Kidney epithelial cell (primary cell): ENCODE measurements at places on chromosomes 2 and 18.

- DNase-seq: no peak
Measured at GRCh38 chr18:46408334-46408987, 248.6 kb downstream of the LOXHD1 start.

DNA sequence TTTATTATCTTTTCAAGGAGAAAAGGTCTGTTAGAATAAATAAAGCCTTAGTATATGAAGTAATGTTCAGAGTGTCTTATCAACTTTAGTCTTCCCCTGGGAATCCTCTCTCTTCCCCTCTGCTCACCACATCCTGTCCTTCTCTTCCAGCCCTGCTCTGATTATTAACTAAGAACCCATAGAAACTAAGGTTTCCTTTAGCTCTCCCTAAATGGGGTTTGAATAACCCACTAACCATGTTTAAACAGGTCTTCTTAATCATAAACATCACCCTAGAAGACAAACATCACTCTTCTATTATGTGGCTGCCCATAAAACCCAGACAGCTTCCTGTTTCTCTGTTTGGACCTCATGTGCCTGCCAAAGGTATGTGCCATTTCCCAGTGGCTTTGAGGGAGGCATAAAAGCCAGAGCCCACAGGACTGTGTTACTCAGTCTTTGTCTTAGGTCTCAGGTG, 50.1 kb downstream of the SLC14A1 start:
- DNase-seq: no peak

GRCh38 chr2:10048501-10049171, 5.3 kb downstream of the KLF11 start:
- DNase-seq: no peak

GRCh38 chr18:63440219-63440618, 17.9 kb upstream of the VPS4B start:
- peak; percentile 16 for DNase-seq

GRCh38 chr2:234098681-234099080, 48.2 kb downstream of the SPP2 start:
- DNase-seq: no peak

DNA sequence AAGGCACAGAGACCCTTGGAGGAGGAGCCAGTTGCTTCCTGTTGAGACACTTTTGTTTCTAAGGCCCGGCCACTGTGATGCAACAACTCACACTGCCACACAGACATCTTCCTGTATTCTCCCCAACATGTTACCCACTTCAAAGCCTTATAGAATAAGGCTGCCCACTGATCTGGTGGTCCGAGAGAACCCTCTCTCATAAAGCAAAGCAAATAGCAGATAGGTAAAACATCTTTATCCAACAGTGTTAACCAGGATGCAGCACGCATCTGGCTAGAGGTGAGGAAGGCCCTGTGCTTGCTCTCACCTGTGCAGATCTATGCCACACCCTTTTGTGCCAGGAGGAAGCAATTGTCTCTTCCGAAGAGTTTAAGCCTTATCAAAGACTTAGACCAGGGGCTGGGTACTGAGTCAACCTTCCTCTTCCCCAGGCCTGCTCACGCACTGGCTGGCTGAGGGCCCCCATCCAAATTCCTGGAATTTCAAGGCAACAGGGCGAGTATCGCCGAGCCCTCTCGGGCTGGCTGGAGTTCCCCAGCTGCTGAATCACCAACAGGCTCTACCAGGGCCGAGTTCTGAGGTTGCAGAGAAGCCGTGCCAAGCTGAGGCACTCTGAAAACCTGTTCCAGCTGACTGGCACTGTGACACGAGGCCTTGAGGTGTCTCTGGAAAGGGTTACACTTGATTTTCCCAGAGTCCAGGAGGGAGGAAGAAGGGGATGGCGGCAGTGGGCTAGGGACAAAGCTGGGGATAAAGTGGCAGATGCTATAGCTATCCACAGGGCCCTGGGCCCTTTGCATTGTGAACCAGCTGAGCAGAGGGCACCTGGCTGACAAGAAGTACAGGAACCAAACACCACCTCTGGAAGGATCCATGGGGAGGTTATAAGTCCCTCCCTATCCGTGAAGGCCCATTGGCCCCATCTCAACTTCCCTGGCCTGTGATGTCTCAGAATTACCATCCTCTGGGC, 29.3 kb downstream of the TGFA start:
- peak; percentile 88 for DNase-seq

- no peak for DNase-seq
Measured at GRCh38 chr18:32930695-32931301, 158.0 kb upstream of the KLHL14 start.

DNA sequence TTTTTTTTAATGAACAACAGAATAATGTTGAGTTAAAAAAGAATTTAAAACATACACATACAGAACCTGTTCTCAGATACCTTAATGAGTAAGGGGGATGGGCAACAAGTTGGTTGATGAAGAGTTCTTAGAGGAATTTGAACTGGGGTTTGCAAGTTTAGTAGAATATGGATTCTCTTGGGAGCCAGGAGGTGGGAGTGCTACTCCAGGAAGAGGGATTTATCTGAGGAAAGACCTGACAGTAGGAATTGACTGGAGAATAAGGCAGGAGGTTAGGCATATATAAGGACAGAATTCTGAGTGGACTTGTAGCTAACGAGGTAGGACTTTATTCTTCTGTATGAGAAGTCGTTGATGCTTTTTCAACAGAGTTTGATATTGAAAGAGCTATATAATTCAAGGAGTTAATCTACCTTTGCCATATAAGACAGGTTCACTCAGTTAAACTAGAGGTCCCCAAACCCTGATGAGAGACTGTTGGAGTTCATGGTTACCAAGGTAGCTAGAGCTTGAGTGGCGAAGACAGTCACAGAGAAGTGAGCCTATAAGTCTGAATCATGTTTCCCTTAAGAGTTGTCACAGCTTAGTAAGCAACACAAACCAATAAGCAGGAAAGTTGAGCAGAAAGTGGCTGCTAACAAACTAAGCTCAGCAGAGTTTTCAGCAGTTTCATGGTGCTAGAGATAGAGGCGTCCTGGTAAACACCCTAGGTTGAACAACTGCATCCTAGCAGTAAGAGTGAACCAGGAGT, 88.2 kb downstream of the NCOA1 start:
- DNase-seq: no peak

DNA sequence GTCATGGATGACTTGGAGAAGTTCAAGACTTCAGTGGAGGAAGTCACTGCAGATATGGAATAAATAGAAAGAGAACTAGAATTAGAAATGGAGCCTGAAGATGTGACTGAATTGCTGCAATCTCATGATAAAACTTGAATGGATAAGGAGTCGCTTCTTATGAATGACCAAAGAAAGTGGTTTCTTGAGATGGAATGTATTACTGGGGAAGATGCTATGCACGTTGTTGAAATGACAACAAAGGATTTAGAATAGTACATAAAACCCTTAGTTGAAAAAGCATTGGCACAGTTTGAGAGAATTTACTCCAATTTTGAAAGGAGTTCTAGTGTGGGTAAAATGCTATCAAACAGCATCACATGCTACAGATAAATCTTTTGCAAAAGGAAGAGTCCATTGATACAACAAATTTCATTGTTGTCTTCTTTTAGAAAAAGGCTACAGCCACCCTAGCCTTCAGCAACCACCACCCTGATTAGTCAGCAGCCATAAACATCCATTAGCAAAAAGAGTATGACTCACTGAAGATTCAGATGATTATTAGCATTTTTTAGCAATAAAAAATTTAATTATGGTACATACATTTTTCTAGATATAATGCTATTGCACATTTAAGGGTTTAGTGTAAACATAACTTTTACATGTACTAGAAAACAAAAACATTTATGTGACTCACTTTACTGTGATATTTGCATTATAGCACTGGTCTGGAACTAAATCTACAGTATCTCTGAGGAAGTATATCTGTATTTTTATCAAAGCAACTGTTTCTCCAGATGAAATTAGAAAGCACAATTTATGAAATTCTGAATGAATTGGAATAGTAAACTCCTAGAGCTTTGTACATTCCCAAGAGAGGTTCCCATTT, 110.5 kb upstream of the TACR1 start:
- no peak for DNase-seq

DNA sequence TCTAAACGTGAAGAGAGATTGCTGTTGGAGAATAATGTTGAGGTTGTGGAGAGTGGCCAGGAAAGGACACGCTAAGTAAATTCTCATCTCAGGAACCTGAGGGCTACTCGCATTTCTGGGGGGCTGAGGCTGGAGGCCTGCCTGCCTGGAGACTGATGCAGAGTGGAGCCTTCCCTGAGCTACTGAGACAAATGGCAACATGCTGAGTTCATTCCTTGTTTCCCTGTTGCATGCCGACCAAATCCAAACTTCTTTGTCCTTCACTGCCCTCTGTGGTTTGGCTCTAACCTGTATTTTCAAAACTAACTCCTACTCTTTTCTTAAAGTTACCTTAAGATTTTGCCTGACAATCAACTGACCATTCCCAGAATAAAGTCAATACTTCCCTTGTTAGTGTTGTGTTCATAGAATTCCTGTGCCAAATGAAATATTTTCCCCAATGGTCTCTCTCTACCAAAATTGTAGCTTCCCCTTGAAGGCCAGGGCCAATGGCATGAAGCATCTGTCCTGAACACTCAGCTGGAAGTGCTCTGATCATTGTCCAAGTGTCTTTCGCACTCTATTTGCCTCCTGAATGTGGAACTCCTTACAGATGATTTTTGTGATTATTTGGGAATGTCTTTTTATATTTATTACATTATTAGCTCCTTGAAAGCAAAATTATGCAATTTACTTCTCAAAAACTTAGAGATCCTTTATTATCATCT, 1085.6 kb downstream of the SOCS6 start:
- DNase-seq: no peak

- no peak for DNase-seq
Measured at GRCh38 chr18:41145516-41145915, 809.5 kb upstream of the PIK3C3 start.

DNA sequence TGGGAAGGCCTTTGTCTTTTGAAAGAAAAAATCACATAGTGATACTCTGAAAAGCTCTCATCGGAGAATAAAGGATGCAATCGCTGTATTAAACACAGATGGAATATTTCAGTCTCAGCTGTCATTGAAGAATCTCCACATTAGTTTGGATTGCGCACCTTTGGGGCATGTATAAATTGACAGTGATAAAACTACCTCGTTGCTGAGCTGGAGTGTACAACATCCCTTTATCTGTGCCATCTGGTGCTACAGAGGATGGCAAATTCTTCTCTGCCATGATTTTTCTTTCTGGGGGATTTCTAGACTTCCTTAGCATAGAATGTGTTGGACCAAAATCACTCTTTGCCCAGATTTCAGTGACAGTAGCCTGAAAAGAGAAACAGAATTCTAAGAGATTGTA, 185.3 kb downstream of the PARD3B start:
- DNase-seq: no peak

DNA sequence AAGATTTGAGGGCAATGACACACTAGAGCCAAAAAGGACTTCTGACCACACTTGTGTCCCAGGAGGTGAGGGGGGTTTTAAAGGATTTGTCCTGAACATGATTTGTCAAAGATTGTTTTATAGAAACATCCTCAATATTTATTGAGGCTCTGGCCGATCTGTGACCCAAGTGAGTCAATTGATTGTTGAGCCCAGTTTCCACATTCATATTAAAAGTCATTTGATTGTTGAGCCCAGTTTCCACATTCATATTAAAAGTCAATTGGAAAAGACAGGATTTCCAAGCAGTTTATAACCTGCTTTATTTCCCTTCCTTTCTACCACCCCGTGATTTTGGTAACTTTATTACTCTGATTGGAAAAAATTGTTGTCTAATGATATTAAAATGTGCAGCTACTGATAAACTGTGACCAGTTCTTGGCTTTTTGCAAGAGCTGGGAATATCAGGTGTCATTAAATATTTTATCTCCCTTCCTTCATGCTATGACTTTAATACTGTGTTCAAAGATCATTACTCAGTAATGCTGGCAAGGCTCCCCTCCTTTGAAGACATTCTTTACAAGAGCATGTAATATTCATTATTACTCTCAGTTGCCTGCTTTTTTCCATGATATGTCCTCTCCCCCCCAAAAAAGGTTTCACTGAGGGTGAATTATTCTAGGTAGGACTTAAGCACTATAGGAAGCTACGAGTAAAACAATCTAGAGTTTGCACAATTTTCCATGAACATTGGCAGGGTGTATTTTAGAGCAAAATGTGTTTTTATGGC, 75.3 kb downstream of the HRH4 start:
- no peak for DNase-seq

GRCh38 chr18:42261731-42262130, 306.7 kb downstream of the PIK3C3 start:
- DNase-seq: no peak

GRCh38 chr2:101912545-101912944, 79.2 kb upstream of the IL1R2 start:
- DNase-seq: no peak

DNA sequence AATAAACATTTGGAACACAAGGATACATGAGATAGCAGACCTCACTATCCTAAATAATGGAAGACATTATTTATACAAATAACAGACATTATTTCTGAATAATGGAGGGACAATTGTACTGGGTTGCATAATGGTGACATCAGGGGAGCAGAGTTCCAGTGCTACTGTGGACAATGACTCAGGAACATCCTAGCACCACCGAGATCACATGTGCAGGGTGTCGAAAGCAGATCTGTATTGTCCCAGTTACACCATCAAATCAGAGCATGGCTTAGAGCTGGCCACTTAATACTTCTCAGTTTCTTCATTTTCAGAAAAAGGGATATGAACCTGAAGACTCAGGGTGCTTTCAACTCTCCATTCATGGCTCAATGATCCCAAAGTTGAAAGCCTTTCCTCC, 249.1 kb upstream of the RBMS1 start:
- DNase-seq: no peak

- DNase-seq: no peak
Measured at GRCh38 chr2:1550076-1550475, 136.8 kb downstream of the TPO start.

DNA sequence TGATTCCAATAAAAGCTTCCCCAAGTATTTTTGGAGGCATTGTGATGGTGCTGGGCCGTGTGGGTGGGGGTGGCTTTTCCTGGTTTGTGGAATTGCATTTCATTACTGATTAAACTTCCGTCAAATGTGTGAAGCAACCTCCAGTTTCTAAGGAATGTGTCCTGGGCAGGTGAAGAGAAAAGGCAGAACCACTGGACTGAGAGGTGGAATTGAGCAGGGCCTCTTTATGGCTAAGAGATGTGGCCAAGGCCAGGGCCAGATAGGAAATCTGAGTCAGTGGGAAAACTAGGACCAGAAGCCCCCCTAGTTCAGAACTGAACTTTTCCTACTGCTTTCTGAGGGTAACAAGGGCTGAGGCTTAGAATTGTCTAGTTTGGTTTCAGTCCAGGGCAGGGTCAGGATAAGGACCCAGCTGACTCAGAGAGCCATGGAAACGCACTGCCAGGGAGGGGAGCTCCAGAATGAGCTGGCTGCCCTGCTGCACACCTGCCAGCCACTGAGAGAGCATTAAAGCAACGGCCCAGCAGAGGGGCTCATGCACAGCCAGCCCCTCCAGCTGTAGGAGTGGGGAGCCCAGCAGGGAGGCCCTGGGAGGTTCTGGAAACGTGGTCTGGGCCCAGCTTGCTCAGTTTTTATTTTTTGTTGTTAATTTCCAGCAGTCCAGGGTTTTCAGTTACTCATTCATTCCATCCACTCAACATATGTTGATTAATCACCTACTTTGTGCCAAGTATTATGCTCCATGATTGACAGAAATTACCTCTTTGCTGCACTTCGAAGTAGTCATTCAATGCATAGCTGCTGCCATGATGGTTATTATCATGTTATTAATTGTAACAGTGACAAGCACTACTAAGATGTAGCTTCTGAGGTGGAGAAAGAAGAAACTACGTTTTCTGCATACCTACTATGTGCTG, 156.1 kb downstream of the MSH2 start:
- DNase-seq: peak; percentile 26

GRCh38 chr2:105674859-105675541, 69.7 kb upstream of the NCK2 start:
- no peak for DNase-seq

- DNase-seq: no peak
Measured at GRCh38 chr2:161825429-161825828, 201.2 kb downstream of the SLC4A10 start.
